ENCODE measurements at places on chromosomes 1 and 21.

DNA sequence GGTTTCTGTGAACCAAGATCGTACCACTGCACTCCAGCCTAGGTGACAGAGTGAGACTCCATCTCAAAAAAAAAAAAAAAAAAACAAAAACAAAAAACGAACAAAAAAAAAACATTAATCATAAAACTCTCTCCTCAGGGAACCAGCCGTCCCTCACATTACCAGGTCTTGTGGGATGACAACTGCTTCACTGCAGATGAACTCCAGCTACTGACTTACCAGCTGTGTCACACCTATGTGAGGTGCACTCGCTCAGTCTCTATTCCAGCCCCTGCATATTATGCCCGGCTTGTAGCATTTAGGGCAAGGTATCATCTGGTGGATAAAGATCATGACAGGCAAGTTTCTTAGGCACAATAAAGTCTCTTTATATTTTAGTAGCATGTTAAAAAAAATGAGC is 32.3 kb upstream of the AGO1 start:
- no peak for DNase-seq

DNA sequence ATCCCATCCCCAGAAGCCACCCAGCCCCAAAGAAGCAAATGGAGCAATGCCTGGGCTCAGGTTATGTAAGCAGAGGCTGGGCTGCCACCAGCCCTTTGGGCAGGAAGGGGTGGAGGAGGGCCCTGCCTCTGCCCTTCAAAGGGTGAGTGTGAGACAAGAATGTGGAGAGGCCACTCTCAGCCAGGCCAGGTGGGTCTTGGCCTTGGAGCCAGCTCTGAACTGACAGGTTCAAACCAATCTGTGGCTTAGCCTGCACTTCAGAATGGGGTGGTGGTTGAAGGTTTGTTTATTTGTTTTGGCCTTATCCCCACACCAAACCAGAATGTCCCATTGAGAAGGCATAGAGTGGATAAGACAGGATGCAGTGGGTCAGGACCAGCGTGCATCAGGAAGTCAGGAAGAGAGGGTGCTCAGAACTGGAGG is 29.8 kb downstream of the C1orf116 start:
- DNase-seq, result no peak

- no peak for DNase-seq
Measured at GRCh38 chr1:91616712-91617111, 116.1 kb downstream of the CDC7 start.

DNA sequence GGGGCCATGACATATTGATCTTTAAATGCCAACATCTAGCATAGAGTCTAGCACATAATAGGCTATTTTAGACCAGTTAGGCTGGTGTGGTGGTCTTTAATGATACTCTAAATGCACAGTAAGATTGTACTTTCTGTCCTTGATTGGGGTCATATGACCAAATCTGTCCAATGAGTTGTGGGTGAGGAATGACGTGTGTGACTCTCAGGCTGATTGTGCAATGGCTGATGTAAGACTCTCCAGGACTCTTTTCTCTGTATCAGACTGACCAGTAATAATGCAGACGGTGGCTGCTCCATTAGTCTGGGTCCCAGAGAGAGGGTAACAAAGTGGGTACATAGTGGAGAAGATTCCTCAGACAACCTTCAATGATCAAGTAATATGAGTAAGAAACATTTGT is 541.6 kb upstream of the CAMK1G start:
- DNase-seq, result no peak

DNA sequence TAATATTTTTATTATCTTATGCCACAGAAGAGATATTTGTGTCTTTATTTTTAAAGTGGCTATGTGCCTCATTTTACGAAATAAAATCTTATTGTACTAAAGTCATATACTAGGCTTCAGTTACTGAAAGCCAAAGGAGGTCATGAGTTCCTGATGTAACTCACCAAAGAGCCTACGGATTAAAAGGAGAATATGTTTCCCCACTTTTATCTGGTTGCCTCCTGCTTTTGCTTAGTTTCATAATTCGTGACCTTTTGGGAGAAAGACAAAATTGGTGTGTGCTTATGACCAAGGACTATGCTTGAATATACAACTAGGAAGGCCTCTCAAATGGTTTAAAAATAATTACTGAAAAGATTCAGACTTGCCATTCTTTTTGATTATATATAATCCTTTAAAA is 18.2 kb upstream of the AHCTF1 start:
- DNase-seq, result no peak

GRCh38 chr1:63799820-63800219 is 26.0 kb downstream of the ROR1 start:
- DNase-seq, result no peak

DNA sequence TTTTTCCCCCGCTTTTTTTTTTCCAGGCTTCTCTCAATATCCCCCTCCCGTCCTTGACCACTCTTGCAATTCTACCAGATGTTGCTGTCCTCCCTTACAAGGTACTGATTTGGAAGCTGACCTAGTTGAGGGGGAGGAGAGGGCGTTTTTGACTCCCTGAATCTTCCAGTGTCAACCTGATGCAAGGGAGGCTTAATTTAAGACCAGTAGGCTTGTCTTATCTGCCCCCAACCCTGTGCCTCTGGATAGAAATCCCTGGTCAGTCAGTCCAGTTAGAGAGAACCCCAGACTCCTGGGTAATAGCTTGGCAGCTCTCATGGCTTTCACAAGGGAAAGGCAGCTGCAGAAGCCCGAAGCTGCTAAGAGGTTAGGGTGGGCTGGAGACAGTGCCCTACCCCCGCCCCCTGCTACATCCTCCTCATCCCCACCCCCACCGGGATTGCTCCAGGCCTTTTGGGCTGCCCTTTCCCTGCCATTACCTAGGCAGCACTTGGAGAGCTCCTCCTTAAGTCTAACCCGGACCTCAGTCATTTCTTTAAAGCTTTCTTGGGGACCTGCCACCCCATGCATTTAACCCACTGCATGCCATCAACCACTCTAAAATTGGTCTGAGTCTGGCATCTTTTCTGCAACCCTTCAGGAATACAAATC is 3.6 kb downstream of the ACKR1 start:
- no peak for DNase-seq

- no peak for DNase-seq
Measured at GRCh38 chr1:182681568-182681912, 2.8 kb downstream of the RGS8 start.

- no peak for DNase-seq
Measured at GRCh38 chr1:24047110-24047477, 64.8 kb downstream of the MYOM3 start.

- DNase-seq, result no peak
Measured at GRCh38 chr1:47755101-47755990, 241.8 kb downstream of the TRABD2B start.

- no peak for DNase-seq
Measured at GRCh38 chr21:33505833-33506232, 14.3 kb upstream of the DNAJC28 start.

DNA sequence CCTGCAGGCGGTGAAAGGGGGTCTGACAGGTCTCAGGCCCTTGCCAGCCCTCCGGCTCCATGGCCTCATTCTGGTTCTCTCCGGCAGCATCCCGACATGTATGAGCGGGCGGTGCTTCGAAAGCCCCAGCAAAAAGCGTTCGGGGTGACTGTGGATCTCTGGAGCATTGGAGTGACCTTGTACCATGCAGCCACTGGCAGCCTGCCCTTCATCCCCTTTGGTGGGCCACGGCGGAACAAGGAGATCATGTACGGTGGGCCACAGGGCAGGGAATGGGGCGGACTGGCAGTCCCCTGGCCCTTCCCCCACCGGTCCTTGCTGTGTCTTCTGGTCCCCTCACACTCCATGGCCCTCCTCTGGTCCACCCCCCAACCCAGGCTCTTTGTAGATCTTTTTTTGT is 6.3 kb downstream of the IKBKE start:
- DNase-seq, result no peak

GRCh38 chr1:186841599-186841998 is 12.8 kb downstream of the PLA2G4A start:
- no peak for DNase-seq

DNA sequence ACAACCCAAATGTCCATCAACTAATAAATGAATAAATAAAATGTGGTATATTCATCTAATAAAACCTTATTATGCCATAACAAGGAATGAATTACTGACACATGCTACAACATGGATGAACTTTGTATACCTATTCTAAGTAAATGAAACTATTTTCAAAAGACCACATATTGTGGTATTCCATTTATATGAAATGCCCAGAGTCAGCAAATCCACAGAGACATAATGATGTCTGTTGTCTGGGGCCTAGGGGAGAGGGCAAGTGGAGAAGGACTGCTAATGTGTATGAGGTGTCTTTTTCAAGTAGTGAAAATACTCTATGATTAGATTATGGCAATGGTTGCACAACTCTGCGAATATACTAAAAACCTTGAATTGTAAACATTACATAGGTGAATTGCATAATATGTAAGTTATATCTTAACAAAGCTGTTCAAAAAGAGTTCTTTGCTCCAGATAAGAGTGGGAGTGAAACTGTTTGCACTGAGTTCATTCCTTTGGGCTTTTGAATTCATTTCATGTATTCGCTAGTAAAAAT is 464.2 kb downstream of the NUF2 start:
- DNase-seq, result no peak

- DNase-seq, result no peak
Measured at GRCh38 chr1:43947874-43948437, 1.2 kb downstream of the IPO13 start.

DNA sequence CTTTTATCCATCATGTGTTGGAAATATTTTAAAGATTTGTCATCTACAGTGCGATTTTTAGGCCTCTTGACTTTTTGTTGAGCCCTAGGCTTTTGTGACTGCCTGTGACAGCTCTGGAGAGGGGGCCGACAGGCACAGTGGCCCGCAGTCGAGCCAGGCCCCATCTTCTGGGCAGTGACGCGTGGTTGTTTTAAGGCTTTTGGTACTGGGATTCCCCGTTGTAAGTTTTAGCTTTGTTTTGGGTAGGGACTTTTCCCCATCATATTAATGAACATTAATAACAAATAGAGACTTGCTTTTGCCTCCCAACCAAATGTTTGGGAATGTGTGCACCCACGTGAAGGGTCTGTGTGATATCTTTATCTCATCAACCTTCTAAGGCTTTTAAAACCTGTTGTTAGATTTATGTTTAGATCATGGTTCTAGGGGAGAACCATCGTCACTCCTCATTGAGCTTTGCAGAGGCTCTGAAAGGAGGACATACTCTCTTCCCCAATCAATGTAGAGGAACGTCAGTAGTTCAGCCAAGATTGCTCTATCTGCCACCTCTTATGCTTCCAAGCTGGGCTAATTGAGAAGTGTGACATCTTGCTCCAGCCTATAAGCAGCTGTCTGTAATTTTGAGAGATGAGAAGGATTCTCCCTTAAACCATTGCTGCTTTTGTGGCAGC is 34.6 kb downstream of the MAPKAPK2 start:
- no peak for DNase-seq

- no peak for DNase-seq
Measured at GRCh38 chr1:145994391-145995120, 1.8 kb downstream of the TXNIP start.

DNA sequence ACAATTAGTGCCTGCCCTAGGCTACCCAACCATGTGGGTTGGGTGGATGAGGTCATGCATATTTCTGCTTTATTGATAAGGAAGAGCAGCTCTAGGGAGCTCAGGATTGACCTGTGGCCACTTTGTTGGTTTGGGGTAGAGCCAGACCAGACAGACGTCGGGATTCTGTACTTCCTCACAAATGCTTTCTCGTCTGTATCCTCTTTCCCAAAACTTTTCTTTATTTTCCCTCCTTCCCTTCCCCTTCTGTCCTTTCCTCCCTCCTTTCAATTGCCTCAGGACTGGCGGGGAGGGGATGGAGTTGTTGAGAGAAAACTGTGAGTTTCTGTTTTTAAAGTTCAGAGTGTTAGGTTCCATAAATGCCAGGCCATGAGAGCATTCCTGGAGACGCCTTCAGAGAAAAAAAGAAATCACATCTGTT is 68.0 kb downstream of the UCK2 start:
- DNase-seq, result no peak

GRCh38 chr21:28410256-28410655 is 582.4 kb downstream of the LTN1 start:
- no peak for DNase-seq

GRCh38 chr1:47883963-47884362 is 113.2 kb downstream of the TRABD2B start:
- DNase-seq, result no peak

GRCh38 chr1:190029441-190029840 is 448.2 kb downstream of the BRINP3 start:
- DNase-seq, result no peak

DNA sequence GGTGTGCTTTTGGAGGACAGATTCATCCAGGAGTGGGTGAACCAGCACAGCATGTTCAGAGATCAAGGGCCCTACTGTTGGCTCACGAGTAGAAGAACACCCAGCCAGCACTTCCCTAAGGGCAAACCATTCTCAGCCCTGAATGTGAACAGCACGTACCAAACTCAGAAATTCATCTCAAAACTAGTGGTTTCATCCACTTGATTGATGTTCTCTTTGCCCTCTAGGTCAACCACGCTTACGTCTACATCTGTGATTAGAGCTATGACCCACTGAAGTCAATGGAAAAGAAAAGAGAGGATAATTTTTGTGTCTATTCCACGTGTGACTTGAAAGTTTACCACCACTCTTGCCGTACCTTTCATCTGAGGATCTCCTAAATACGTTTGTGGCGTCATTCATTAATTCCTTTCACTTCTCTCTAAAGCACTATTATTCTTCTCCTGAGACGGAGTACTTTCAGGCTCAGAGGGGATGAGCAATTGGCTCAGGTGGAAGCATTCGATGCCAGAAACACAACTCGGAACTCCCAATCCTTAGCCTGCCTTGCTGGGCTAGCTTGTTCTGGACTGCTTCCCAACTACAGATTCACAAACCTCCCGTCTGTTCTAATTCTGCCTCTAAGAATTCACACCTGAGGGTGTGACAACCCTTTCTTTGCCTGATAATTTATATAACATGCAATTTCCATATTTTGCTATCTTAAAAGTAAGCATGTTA is 57.3 kb upstream of the HIVEP3 start:
- DNase-seq, result no peak

- DNase-seq, result no peak
Measured at GRCh38 chr1:210728437-210729149, 399.9 kb downstream of the HHAT start.

DNA sequence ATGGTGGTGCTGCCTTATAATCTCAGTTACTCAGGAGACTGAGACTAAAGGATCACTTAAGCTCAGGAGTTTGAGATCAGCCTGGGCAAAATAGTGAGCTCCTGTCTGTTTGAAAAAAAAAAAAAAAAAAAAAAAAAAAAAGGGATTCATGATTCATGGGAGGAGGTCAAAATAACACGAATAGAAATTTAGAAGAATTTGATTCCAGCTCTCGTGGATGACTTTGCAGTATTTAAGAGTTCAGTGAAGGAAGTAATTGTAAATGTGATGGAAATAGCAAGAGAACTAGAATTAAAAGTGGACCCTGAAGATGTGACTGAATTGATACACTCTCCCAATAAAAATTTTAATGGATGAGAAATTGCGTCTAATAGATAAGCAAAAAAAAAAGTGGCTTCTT is 15.8 kb downstream of the AUNIP start:
- no peak for DNase-seq

GRCh38 chr1:161481624-161482392 is 23.4 kb upstream of the FCGR2A start:
- no peak for DNase-seq

All from hypothalamus (tissue), 51 donors.